ENCODE measurements at places on chromosomes 13 and 19.

DNA sequence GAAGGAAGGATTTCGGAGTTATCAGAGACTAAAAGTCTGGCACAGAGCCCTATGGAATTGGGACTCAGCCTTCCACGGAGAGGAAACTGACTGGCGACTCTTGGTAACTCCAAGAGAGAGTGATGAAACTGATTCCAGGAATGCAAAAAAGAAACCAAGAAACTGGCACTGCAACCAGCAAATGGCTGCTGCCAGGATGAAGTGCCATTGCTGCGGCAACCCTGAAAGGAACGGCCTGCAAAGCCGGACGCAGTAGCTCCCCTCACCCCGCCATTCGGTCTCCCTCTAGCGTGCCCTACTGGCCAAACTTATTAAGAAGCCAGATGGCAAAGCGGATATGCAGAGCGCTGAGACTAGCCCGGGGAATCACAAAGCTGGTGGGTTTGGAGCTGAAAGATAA, 236.0 kb downstream of the PCDH9 start:
- DNase-seq, result no peak

DNA sequence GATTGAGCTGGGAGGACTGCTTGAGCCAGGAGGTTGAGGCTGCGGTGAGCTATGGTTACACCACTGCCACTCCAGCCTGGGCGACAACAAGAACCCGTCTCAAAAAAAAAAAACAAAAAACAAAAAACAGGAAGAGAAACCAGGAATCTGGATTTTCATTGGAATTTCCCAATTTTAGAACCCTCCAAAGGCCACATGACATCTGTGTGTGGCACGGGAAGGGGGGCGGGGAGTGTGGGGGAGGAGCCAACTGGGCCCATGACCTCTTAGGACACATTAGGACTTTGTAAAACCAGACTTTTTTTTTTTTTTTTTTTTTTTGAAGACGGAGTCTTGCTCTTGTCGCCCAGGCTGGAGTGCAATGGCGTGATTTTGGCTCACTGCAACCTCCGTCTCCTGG, 21.2 kb upstream of the MYDGF start:
- DNase-seq, result no peak

GRCh38 chr19:10517760-10518443, 655 bp upstream of the S1PR5 start:
- DNase-seq, result no peak

DNA sequence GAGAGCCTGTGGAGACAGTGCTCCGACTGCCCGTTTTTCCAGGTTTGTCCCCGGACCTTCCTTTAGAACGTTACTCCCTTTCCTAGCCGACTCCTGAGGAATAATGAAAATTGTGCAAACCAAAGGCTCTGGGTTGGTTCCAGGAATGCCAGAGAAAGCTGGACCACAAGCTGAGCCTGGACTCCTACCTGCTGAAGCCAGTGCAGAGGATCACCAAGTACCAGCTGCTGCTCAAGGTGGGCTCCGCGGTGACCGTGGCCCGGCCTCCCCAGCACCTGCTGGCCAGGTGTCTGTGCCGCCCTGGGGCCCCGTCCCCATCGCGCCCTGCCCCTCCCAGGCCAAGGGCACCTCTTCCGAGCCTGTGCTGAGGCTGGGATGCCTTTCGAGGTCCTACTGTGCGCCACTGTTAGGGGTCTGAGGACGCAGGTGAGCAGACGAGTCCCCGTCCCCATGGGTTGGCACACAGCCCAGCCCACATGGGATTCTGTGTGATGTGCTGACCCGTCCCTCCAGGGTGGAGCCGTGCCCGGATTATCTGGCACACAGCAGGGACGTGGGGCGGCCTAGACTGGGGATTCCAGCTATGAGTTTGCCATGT, 20.5 kb upstream of the F7 start:
- no peak for DNase-seq

DNA sequence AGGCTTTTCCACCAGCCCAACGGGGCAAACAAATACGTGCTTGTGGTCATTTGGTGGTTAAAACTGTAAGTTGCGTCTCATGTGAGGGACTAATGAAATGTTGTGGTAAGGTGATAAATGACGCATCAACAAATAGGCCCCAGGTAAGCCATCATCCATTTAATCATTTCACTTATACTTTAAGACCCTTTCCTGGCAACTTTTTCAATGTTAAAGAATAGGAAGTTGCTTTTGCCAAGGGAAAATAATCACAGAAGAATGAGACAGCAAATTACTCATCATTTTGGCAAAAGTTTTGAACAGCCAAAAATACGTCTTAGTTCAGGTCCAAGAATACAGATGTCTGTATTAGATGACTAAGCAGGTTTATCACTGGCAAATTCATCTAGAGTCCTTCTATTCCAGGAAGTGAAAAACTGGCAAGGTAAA, 660.4 kb downstream of the SLITRK1 start:
- no peak for DNase-seq

GRCh38 chr13:21546372-21546771, 57.6 kb downstream of the MICU2 start:
- no peak for DNase-seq

DNA sequence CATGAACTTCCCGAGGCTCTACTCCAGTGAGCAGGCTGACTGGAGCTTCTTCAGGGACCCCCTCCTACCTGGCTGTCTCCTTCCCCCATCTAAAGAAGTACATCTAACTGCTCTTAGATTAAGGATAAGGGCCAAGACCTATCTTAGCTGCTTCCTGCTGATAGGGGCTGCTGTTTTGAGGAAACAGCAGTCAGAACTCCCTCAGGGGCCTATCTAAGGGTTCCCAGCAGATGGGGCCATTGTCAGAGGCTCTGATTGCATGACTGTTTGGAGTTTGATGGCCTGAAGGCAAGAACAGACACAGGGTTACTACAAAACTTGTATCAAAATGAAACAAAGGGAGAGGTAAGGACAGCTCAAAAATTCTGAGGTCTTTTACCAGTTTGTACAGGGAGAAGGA, 2636.9 kb upstream of the PCDH20 start:
- no peak for DNase-seq

- peak; percentile 32 for DNase-seq
These were observed 9.4 kb upstream of the SLC7A9 start for GRCh38 chr19:32878988-32879387.

DNA sequence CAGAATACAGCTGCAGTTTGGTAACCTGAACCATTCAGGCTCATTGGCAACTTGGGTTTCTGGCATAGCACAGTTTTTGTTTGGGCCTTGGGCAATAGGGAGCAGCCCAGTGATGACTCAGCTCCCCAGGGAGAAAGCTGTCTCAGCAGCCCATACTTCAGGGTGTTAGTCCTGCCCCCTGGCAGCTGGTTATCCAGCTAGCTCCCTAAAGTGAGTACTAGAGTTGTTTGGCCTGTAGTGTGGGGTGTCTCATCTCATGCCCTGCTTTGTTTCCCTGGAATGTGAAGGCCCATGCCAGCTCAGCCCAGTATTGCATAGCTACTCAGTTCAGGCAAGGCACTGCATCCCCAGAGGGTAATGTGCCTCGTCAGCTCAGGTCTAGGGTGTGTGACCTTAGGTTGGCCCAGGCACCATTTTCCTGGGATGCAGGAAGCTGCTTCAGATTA, 18.2 kb upstream of the ZNF543 start:
- peak; percentile 12 for DNase-seq

- DNase-seq, result no peak
These were observed 221.1 kb downstream of the DNAJC15 start for GRCh38 chr13:43244481-43244880.

GRCh38 chr19:41957161-41957837, 1.8 kb downstream of the RABAC1 start:
- DNase-seq, result no peak

DNA sequence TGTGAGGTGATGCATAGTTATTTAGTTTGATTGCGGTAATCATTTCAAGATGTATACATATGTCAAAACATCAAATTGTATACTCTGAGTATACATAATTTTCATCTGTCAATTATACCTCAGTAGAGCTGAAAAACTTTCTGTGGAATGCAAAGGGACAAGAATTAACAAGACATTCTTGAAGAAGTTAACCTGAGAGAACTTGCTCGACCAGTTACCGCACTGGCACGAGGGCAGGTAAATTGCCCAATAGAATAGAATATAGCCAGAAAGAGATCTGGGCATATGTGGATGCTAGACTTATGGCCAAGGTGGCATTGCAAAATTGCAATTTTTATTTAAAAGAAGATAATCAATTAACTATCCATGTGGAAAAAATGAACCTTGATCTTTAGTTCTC, 42.3 kb upstream of the GJB6 start:
- DNase-seq, result no peak

GRCh38 chr13:36725936-36726335, 52.1 kb downstream of the SERTM1 start:
- no peak for DNase-seq

- no peak for DNase-seq
These were observed 304.4 kb downstream of the SUCLA2 start for GRCh38 chr13:47696674-47697073.

GRCh38 chr13:37597477-37598025, 1.0 kb downstream of the POSTN start:
- DNase-seq, result no peak

DNA sequence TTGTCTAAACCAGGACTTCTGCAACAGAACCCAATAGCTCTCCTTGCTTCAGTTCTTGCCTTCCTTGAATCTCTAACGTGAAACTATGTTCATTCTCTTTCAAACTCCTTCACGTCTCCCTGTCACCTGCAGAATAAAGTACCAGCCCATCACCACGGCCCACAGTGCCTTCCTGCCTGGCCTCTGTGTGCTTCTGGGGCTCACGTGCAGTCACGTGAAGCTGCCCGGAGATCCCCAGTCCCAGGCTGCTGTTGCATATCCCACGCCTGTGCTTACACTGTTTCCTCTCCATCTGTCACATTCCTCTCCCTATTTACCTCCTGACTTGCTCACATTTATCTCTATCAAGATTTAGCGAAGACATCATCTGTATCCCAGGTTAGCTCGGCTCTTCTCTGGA, 102.8 kb downstream of the STARD13 start:
- no peak for DNase-seq

GRCh38 chr13:30023196-30023895, 172.9 kb upstream of the UBL3 start:
- no peak for DNase-seq

- DNase-seq, result no peak
These were observed 11.9 kb upstream of the DHRS12 start for GRCh38 chr13:51815848-51816247.

GRCh38 chr19:35752746-35753350, 4.0 kb downstream of the HSPB6 start:
- DNase-seq, result no peak

- no peak for DNase-seq
These were observed 4.8 kb upstream of the DAPK3 start for GRCh38 chr19:3975637-3976087.

DNA sequence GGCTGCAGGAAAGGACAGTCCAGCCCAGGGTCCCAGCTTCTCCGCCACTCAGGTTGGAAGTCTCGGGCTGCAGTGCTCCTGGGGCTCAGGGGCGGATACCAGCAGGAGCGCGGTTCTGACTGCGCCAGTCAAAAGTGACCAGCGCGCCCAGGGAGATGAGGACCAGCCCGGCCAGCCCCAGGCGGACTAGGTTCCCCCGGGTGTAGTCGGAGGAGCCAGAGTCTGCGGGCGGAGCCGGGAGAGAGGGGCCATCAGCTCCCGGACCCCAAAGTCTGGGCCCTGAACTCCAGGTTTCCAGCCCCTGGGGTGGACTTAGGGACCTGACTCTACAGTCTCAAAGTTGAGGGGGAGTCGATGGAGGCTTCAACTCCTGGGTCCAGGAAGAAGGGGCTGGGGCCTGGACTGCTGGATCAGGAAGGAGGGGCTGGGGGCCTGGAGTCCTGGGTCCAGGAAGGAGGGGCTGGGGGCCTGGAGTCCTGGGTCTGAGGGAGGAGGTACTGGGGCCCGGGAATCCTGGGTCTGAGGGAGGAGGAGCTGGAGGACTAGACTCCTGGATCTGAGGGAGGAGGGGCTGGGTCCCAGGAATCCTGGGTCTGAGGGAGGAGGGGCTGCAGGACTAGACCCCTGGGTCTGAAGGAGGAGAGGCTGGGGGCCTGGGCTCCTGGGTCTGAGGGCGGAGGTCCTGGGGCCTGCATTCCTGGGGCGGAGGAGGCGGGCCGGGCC, 5.3 kb downstream of the OSCAR start:
- DNase-seq, result no peak

DNA sequence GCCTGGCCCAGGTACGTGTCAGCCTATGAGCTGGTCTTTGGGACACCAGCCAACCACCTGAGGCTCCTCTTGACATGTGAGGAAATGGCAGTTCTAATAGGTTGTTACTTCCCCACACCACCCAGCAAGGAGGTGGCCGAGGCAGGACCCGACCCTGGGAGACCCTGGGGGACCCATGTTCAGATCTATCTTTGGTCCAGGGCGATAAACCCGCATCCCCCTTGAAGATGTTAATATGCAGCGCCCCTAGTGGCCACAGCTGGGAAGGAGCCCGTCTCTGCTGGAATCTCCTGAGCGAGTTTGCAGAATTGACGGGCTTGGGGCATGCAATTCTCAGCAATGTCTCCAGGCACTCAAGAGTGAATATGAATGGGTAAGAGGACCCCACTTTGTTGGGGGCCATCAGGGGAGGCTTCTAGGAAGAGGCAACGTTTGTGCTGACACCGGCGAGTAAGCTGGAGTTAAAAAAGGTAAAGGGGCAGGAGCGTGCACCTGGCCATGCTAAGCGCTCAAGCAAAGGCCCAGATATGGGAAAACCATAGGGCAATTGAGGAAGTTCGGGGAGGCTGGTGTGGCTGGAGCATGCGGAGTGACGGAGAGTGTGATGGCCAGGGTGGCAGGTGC, 1.5 kb upstream of the MYO1F start:
- peak; percentile 79 for DNase-seq

- DNase-seq, result no peak
These were observed 15.9 kb upstream of the OLFM4 start for GRCh38 chr13:53012707-53013106.

DNA sequence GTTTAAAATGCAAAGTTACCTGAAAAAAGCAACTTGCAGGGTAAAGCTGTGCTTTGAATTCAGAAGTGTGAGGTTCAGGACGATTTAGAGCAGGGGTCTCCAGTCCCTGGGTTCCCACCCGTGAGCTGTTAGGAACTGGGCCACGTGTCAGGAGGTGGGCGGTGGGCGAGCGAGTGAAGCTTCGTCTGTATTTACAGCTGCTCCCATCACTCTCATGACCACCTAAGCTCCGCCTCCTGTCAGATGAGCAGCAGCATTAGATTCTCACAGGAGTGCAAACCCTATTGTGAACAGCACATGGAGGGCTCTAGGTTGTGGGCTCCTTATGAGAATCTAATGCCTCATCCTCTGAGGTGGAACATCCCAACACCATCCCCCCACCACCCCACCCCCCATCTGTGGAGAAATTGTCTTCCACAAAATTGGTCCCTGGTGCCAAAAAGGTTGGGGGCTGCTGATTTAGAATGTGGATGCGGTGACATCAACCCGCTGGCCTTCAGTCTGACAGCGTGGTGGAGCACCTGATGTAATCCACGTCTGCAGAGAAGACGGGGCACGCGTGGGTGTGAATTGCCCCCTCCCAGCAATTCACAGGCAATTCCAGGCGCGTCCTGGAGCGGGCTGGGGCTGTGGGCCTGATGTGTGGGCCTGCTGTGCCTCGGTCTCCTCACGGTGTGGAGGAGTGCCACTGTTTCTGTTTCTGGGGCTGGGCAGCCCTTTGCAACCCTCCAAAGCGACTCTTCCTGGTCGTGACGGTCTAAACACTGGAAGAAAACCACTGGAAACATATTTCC, 214.0 kb upstream of the SOX1 start:
- DNase-seq, result no peak

GRCh38 chr13:38473305-38473704, 123.7 kb downstream of the UFM1 start:
- DNase-seq, result no peak

All from SJSA1 (cell line).